ENCODE measurements at places on chromosomes 12 and 14.

- DNase-seq: peak; percentile 88
Measured at GRCh38 chr14:93120517-93120916, 4.8 kb upstream of the ITPK1 start.

DNA sequence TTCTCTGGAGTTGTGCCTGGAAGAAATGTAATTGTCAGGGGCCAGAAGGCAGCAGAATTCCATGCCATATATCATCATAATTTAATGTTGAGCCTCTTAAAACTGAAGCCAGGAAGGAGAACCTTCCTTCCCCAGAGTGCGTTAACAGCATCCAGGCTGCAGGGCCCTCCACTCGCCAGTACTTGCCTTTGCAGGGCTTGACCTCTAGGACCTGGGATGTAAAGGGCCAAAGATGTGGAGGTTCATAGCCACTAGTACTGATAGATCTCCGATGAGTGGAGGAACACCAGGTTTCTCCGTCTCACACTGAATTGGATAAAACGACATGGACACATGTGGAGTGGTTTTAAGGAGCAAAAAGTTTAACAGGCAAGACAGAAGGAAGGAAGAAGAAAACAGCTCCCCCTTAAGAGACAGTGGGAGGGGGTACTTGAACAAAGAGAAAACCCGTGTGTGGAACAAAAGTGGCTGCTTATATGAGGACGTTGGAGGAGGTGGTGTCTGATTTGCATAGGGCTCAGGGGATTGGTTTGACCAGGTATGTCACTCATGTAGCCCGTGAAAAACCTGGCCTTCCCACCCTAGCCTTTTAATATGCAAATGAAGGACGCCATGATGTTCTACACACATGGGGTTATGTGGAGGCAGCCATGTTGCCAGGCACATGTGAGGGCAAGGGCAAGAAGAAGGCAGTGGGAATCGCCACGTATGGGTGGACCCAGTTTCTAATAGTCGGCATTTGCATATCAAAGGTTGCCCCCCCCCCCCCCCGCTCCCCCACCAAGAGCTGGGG is 38.8 kb upstream of the WSCD2 start:
- no peak for DNase-seq

DNA sequence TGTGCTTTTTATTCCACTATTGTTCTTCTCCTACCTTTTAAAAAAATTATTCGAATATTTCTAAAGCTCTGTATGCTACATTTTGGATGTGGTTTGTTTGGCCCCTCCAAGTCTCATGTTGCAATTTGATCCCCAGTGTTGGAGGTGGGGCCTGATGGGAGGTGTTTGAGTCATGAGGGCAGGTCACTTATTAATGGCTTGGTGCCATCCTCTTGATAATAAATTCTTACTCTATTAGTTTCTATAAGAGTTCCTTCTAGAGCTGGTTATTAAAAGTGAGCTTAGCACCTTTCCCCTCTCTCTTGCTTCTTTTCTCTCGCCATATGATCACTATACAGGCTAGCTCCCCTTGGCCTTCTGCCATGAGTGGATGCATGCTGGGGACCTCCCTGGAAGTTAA is 445.6 kb upstream of the PDE3A start:
- no peak for DNase-seq

DNA sequence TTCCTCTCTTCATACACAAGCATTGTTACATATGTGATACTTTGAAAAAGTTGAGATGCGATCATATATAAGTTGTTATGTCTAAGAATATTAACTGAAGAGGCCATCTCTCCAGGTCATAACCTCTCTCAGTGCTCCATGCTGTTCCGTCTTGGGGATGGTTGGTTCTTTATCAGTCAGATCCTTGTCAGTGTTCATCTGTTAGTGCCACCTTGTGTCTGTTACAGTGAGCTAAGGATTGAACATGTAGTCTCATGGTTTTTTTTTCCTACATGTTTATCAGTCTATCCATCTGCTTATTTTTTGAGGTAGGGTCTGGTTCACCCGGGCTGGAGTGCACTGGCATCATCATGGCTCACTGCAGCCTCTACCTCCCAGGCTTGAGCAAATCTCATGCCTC is 30.5 kb downstream of the EP400 start:
- no peak for DNase-seq

DNA sequence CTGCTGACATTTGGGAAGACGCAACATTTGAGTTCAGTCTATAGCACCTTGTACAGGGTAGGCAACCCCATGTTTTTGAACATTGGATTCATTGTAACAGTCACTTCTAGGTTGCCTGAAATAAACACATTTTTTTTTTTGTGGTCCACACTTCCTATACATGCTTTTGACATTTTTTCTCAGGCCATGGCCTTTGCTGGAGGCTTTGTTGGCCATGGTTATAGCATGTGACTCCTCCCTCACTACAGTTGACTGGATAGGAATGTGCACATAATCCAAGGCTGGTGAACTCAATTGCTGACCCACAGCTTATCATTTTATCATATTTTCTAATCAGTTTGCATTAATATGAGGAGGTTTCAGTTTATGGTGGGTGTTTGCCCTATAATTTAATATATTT is 60.6 kb downstream of the TMEM117 start:
- no peak for DNase-seq

- no peak for DNase-seq
Measured at GRCh38 chr14:103693515-103693914, 21.7 kb downstream of the XRCC3 start.

GRCh38 chr12:2507814-2508213 is 287.0 kb upstream of the FKBP4 start:
- DNase-seq: no peak

- no peak for DNase-seq
Measured at GRCh38 chr14:99717682-99718013, 33.5 kb downstream of the CYP46A1 start.

DNA sequence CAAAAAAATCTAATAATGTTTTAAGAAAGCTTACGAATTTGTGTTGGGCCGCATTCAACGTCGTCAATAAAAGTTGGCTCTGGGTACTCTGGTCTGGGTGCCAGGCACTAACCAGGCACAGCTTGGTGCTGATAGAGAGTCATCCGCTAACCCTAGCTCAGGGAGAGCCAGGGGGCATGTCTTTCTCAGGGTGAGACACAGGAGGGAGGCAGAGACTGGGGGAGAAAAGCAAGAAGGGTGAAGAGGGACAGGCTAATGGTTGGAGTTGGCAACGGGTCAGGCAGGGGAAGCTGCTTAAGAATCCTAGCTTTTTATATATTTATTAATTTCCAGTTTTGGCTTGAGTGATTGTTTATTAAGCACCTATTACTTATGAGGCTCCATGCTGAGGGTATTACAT is 105.0 kb downstream of the CMKLR1 start:
- DNase-seq: peak; percentile 38

DNA sequence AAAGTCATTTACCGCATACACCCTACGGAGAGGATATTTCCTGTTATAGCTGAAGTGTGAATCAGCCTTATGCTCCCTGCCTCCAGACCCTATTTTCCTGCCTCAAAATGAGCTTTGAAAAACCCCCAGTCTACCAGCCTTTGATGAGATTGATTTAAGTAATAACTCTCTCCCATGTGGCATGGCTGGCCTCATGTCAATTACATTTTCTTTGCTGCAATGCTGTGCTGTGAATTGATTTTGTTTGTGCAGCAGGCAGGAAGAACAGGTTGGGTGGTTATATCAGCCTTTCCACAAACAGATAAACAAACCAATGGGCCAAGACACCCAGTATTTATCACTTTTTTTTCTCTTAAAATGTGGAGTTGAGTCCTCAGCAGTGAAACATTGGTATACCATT is 1105.5 kb upstream of the TMEM132C start:
- no peak for DNase-seq
